Stomach (tissue), 19 donors: ENCODE measurements at places on chromosomes 3 and 15. TPM values are rescaled to one million over a fixed set of nuclear protein-coding genes. Genes with fewer than 3 reads are reported as not detected.
A peak's percentile ranks its signal among the peaks of the same experiment; 100 is the strongest.

The LDHAL6B gene
- total RNA-seq = not detected

DNA sequence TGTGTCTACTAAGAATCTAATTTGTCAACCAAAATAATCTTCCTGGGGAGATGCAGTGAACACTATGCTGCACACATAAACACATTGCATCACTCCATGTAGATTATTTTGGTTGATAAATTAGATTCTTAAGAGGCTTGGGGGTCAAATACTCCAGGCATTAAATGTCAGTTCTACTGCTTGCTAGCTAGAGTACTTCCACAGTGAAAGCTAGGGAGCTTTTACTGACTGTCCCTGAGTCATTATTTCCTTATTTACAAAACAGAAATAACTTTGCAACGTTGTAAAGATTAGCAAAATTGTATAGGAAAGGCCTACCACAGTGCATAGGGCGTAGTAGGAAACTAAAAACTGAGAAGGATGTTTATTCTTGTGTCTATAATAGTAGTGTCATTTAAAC, 12.9 kb upstream of the TMC3 start:
- H3K4me3 ChIP-seq = no peak overlapping the region
- DNase-seq = no peak
- no peak overlapping the region for H3K27ac ChIP-seq
- H3K27me3 ChIP-seq = no peaks in the 10 kb centered on the region
- no peaks in the 10 kb centered on the region for H3K36me3 ChIP-seq

DNA sequence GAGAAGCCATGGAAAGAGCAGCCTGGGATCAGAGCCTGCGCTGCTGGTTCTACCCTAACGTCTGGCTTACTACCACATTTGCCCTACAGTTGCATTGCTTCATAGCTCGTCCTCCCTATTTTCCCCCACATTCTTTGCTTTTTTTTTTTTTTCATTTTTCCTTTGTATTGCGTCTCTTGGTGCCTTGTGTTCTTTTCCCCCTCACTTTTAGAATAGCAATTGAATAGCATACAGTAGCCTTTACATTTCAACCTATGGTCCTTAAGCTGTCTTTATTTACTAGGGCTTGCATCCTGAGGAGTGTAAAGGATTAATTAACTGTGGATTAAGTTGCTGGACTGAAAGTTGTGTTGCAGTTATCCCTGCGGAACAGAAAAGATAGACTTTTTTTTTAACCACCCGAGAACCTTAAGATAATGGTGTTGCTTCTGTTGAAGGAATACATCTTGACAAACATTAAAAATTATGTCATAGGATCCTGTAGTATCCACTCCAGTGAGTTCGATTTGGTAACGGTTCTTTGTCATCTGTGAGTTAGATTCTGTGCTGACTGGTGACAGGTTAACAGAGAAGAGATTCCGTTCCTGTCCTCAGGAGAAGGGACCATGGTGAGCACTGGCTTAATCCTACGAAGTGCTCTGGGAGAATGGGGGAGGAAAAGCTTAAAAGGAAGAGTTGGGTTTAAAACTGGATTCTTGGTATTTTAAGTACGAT, 417.4 kb upstream of the NAALADL2 start:
- no peaks in the 10 kb centered on the region for H3K36me3 ChIP-seq
- peak overlapping the region; percentile 66 for H3K4me3 ChIP-seq
- H3K27me3 ChIP-seq = no peaks in the 10 kb centered on the region
- H3K4me1 ChIP-seq = peaks cover 36% of the 10 kb centered on the region

DNA sequence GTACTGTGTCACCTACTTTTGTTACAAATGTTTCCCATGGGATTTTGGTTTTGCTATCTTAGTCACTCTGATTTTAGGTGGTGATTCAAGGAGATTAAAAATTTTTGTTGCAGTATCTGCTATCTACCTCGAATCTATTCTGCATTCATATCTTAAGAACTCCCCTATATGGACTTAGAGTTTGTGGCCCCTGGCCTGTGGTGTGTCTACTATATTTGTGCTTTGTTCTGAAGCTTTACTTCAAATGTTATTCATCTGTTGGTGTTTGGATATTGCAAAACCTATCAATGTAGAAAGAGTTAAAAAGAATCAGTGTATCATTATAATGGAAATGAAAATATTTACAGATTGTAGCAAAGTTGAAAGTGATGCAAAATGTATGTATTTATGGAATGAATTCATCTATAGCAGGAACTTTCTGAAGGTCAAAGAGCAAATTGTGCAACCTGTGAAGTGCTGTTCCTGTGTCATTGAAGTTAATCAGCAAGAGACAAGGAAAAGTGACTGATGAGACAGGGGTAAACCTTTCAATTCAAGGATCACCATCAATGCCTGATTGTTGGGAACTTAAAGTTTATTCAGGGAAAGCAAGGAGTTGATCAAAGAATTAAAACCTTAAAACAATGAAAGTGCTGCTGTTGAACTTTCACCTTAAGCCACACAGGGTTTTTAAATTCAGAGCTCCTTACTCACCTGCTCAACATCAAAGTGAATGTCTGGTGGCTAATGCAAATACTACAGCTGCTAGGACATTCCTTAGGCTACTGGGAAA, 71.0 kb downstream of the SLMAP start:
- H3K27ac ChIP-seq = no peak overlapping the region
- no peak overlapping the region for H3K4me3 ChIP-seq
- no peaks in the 10 kb centered on the region for H3K27me3 ChIP-seq
- peaks cover 13% of the 10 kb centered on the region for H3K4me1 ChIP-seq
- peak; percentile 29 for DNase-seq
- H3K36me3 ChIP-seq = peaks cover 7% of the 10 kb centered on the region

- no peak overlapping the region for H3K4me3 ChIP-seq
- H3K4me1 ChIP-seq = no peaks in the 10 kb centered on the region
- no peaks in the 10 kb centered on the region for H3K27me3 ChIP-seq
- H3K36me3 ChIP-seq = peaks cover 11% of the 10 kb centered on the region
- DNase-seq = no peak
Measured at GRCh38 chr3:142495103-142495502, 47.3 kb upstream of the XRN1 start.

GRCh38 chr3:175735866-175736265, 876.7 kb downstream of the NAALADL2 start:
- peak; percentile 8 for DNase-seq
- no peaks in the 10 kb centered on the region for H3K36me3 ChIP-seq
- no peak overlapping the region for H3K27ac ChIP-seq

DNA sequence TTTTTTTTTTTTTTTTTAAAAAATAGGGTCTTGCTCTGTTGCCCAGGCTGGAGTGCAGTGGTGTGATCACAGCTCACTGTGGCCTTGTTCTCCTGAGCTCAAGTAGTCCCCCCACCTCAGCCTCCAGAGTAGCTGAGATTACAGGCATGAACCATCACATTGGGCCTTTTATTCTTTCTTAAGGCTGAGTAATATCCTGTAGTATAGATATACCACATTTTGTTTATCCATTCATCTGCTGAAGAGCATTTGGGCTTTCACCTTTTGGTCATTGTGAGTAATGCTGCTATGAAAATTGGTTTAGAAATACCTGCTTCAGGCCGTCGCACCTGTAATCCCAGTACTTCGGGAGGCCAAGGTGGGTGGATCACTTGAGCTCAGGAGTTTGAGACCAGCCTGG, 42.6 kb downstream of the PAQR5 start:
- no peak overlapping the region for H3K4me3 ChIP-seq
- no peak overlapping the region for H3K27ac ChIP-seq
- no peaks in the 10 kb centered on the region for H3K27me3 ChIP-seq
- no peak for DNase-seq

GRCh38 chr15:80234883-80235282, 17.1 kb downstream of the CTXND1 start:
- H3K27ac ChIP-seq = no peak overlapping the region
- H3K4me3 ChIP-seq = no peak overlapping the region
- no peaks in the 10 kb centered on the region for H3K4me1 ChIP-seq
- no peaks in the 10 kb centered on the region for H3K36me3 ChIP-seq

DNA sequence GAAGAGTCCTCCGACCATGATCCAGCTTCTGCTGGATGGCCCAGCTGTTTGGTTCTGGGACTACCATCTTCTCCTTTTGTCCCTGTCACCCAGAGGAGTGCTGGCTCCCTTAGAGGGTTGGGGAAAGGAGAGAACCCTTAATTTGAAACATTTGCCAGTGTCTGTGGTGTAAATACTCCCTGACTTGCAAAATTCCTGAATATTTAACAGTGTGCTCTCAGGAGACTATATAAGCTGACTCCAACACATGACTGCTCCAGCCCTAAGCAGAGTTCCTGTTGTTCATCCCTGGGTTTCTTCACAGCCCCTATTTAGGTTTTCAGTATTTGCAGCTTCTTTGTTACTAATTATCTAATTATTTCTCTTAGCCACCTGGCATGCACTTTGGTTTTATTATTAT, 133.1 kb downstream of the CPNE4 start:
- no peaks in the 10 kb centered on the region for H3K36me3 ChIP-seq
- no peak overlapping the region for H3K4me3 ChIP-seq
- no peaks in the 10 kb centered on the region for H3K27me3 ChIP-seq
- DNase-seq = no peak
- H3K4me1 ChIP-seq = no peaks in the 10 kb centered on the region

- peaks cover 44% of the 10 kb centered on the region for H3K36me3 ChIP-seq
- H3K4me1 ChIP-seq = peaks cover 5% of the 10 kb centered on the region
- no peak overlapping the region for H3K27ac ChIP-seq
- DNase-seq = no peak
Measured at GRCh38 chr3:124648551-124648950, 81.7 kb upstream of the UMPS start.

The TRH gene
- not detected for total RNA-seq

GRCh38 chr3:69110941-69111546, 11.4 kb downstream of the LMOD3 start:
- peaks cover 4% of the 10 kb centered on the region for H3K36me3 ChIP-seq
- peaks cover 5% of the 10 kb centered on the region for H3K4me1 ChIP-seq
- no peaks in the 10 kb centered on the region for H3K27me3 ChIP-seq

DNA sequence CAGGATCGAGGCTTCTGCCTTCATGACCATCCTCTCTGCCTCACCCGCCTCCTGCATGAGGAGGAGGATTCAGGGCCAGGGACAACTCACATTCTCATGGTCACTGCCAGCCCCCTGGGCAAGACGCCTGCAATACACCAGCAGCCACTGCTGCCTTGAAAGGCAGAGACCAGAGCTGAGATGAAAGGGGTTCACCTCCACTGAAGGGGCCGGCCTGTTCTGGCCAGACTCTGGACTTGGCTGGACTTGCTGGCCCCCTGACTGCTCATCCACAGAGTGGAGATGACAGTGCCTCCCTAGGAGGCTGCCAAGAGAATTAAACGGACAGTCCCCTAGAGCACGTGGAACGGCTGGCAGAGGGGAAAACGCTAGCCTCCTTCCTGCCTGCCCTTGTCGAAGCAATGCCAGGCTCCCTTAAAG, 35.2 kb downstream of the MGLL start:
- H3K27me3 ChIP-seq = no peaks in the 10 kb centered on the region
- no peaks in the 10 kb centered on the region for H3K36me3 ChIP-seq
- peaks cover 18% of the 10 kb centered on the region for H3K4me1 ChIP-seq
- H3K27ac ChIP-seq = peak overlapping the region; percentile 67
- H3K4me3 ChIP-seq = no peak overlapping the region

DNA sequence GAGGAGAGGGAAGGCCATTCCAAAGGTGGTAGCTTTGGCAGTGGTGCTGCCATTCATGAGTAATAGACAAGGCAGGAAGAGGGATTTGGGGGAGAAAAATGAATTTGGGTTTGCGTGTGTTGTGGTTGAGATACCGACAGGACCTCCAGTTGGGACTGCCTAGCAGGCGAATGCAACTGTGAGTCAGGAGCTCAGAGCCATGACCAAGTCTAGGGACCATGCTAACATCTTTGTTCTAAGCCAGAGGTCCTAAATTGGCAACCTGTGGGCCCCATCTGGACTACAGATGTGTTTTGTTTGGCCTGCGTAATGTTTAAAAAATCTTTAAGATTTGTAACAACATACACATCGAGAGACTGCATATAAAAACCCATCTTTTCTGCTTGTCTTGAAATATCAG, 61.6 kb downstream of the SAMMSON start:
- H3K4me1 ChIP-seq = peaks cover 18% of the 10 kb centered on the region
- no peak overlapping the region for H3K27ac ChIP-seq
- DNase-seq = no peak
- H3K4me3 ChIP-seq = no peak overlapping the region
- H3K36me3 ChIP-seq = no peaks in the 10 kb centered on the region
- no peaks in the 10 kb centered on the region for H3K27me3 ChIP-seq

DNA sequence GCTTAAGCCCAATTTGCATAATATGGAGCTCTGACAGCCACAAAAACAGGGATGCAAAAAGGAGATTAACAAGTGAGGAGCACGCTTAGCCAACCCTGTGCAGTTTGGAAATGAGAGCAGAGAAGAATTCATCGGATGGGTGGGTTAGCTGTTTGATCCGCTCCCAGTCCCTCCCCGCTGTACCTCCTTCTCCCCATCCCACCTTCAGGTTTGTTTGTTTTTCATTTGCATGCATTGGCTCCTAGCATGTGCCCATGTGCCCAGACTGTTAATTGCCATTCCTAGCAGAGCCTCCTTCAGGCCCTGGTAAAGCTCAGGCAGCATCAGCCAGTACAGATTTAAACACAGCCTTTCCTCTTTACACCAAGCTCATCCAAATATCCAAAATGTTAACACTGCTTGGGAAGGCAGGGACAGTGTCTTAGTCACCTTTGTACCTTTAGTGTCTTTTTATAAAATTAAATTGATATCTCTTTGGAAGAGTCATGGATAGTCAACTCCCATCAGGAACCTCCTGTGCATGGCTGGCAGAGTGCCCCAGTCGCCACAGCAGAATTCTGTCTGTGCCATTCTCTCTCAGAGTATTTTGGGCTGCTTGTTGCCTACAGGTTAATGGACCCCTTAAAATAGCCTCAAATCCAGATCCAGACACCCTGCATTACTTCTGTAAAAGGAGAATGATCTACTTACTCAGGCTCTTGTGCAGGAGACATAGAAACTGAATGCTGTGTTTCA, 244.2 kb downstream of the LSAMP start:
- H3K36me3 ChIP-seq = no peaks in the 10 kb centered on the region
- H3K27me3 ChIP-seq = no peaks in the 10 kb centered on the region
- H3K27ac ChIP-seq = no peak overlapping the region
- no peak for DNase-seq
- no peaks in the 10 kb centered on the region for H3K4me1 ChIP-seq

DNA sequence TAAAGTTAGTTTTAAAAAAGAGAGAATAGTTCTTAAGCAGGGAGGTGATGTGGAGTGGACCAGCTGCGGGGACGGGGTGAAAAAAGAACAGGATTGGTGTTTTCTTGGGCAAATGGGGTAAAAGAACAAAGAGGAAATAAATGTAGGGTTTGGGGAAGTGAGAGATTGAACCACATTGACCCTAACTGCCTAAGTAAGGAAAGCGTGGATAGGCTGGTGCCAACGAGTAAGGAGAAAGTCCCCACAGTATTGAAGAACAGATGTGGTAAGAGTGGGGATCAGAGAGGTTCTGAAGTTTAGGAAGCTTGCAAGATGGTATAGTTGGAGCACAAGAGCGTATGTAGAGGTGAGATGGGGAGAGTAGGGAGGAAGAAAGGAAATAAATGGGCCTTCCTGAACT, 17.0 kb downstream of the IREB2 start:
- DNase-seq = no peak
- H3K27ac ChIP-seq = no peak overlapping the region
- no peak overlapping the region for H3K4me3 ChIP-seq

GRCh38 chr3:35320646-35321407, 318.5 kb upstream of the ARPP21 start:
- H3K36me3 ChIP-seq = no peaks in the 10 kb centered on the region
- no peak overlapping the region for H3K4me3 ChIP-seq
- no peaks in the 10 kb centered on the region for H3K27me3 ChIP-seq
- DNase-seq = no peak
- no peak overlapping the region for H3K27ac ChIP-seq

The CISH gene
- total RNA-seq = 5.5 TPM

- peaks cover 22% of the 10 kb centered on the region for H3K4me1 ChIP-seq
- H3K27ac ChIP-seq = no peak overlapping the region
- H3K4me3 ChIP-seq = peak overlapping the region; percentile 23
- H3K36me3 ChIP-seq = no peaks in the 10 kb centered on the region
- H3K27me3 ChIP-seq = peaks cover 30% of the 10 kb centered on the region
- DNase-seq = no peak
Measured at GRCh38 chr3:122184591-122184929, 1.1 kb downstream of the CASR start.
